ENCODE measurements at places on chromosomes 7 and 10. TPM values are rescaled to one million over a fixed set of nuclear protein-coding genes. Genes with fewer than 3 reads are reported as not detected.
A peak's percentile ranks its signal among the peaks of the same experiment; 100 is the strongest.

NOLC1 gene
- 95.2 TPM for total RNA-seq

ENKUR gene
- total RNA-seq, result 0.53 TPM

ACTL6B gene
- not detected for total RNA-seq

HMX2 gene
- total RNA-seq, result 0.06 TPM

PRKG1 gene
- 3.7 TPM for total RNA-seq

TMEM196 gene
- total RNA-seq, result not detected

C10orf71 gene
- not detected for total RNA-seq

CCDC201 gene
- total RNA-seq, result not detected

DNA sequence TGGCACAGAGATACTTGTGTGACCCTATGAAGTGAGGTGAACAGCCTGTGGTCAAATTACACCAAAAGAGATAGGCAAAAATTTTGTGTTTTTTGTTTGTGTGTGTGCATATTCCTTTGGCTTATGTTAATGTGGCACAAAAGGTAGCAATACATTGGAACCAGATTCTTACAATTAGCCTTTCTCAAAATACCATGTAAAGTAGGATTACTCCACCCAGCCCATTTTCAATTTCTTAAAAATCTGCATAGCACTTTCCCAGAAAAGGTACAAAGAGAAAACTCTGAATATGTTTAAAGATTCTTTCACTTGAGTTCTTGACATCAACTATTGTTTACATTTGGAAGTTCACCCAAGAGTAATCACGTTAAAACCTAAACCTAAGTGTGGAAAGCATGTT is 157.3 kb upstream of the YAE1 start:
- DNase-seq, result no peak

GRCh38 chr7:94012746-94013145 is 8.6 kb upstream of the BET1 start:
- peak; percentile 4 for DNase-seq

DNA sequence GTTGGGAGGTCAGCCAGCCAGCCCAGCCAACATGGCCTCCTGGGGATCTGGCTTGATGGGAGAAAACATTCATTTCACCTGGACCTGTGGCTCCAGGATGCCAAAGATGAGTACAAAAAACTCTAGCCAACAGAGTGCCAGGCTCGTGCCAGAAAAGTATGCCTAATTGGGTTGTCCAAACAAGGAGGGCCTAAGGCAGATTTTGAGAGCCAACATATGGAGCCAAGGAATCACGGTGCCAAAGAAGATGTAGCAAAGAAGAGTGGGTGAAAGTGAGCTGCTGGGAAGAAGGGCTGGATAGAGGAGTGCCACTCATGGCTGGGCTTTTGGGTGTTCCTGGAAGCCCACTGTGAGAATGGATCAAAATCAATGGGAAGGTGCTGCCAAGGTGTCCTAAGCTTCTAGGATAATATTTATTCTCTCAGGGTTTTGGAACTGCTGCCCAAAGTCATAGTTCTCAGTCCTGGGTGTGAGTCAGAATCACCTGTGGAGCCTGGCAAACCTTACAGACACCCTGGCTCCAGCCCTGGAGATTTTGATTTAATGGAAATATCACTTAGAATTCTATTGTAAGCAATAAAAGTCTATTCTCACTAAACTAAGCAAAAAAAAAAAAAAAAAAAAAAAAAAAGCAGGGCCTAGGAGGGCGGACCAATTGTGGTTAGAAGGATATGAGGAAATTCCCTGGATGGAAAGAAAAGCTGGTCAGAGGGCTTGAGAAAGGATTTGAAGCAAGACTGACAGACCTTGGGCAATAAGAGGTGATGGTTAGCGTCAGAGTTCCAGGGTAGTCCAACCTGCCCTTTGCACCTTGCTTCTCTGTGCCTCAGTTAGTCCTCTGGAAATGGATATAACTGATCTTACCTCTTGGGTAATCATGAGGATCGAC is 182.2 kb upstream of the PRR15 start:
- DNase-seq, result no peak

GRCh38 chr7:117062300-117062699 is 109.0 kb downstream of the ST7 start:
- DNase-seq, result no peak

DNA sequence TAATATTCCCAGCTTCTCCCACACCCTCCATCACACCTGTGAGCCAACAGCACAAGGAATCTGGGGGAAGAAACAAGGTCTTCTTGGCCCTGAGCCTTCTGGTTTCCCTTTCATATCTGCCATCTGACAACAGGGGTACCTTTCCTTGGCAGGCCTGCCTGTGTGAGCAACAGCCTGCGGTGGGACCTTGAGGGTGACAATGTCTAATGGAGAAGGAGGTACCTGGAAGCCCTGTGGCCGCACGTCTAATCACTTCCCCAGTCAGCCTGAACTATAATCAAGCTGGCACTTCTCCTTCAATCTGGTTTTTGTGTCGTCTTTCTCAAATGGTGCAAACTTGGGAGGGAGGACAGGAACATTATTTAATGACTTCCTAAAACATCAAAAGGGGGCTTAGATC is 41.2 kb downstream of the NRCAM start:
- DNase-seq, result no peak

DNA sequence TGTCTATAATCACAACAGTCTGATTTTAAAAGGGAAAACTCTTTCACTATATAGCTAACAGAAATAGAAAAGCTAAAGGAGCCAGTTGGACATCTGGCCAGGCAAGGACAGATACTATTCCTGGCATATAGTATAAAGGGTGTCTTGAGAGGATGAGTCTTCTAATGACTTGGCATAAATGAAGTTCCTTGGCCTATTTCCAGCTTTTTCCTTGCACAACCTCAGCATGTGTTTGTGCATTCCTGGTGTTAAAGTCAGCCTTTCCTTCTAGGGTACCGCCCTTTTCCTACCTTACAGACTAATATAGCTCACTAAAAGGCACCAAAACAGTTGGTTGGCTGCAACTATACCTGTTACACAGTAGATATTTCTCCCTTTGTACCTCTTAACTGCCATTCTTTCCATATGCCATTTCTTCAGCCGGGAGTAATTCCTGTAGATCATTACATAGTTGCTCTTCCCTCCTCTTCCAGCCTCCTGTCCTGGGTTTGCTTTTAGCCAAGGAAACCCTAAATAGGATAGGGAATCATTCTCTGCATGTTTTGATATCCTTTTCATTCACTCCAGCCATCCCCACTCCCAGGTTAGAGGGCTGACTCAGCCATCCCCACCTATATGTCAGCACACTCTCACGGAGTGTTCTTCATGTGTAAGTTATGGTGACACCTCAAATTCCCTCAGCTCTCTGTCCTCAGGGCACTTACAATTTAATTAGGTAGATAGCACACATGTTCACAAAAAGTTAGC is 102.1 kb upstream of the MDFIC start:
- DNase-seq, result peak; percentile 98

- no peak for DNase-seq
These were observed 133.3 kb upstream of the LAMB4 start for GRCh38 chr7:108263425-108263824.

DNA sequence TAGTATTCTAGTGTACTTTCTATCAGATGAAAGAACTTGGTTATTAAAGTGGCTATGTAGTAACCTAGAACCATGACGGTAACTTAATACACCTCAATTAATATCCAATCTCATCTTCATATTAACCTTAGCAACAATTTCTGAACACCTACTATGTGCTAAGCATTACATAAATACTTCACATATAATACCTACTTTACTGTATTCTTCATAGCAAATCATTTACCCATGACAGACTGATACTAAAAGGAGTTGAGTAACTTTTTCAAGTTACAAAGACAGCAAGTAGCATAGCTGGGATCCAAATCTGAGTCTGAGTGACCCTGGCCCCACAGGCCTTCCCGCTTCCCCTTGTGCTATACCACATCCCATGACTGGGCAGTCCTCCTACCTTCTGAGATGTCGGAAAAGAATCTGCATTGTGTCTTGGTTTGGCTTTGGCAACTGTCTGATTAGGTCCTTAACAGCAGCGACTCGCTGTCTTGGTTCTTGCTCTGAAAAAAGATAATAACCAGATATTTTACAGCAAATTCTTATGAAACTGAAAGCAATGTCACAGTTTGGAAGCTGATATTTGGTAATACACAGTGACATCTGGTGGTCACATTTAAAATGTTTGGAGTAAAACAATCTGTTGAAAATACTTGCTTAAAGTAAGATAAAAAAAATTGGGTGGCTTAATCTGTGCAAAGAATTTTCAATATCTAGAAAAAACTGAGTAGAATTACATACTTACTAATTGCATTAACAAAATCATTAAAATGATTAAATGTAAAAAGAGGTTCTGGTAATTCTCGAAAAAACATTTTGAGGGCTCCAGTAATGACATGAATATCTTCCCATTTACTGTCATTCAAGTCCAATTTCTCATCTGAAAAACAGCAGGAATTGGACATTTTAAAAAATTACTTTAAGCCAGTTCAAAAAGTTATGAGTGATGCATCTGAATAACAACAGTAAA is 120.1 kb downstream of the ARHGAP12 start:
- peak; percentile 52 for DNase-seq

DNA sequence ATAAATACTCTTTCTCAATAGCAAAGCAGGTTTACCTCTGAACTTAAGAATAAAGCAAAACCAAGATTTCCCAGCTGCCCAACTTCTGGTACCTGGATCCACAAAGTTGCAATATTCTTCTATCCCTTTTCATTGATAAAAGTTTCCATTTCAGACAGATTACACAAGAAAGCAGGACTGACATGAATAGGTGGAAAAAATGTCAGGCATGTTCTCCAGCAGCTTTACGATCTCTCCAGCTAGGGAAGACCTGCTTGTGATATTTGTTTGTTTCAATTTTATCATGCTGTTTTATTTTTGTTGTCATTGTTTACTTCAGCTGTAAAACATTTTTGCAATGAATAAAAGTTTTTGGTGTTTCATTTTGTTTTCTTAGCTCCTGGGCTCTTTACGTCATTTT is 9.0 kb downstream of the RGS10 start:
- DNase-seq, result no peak

DNA sequence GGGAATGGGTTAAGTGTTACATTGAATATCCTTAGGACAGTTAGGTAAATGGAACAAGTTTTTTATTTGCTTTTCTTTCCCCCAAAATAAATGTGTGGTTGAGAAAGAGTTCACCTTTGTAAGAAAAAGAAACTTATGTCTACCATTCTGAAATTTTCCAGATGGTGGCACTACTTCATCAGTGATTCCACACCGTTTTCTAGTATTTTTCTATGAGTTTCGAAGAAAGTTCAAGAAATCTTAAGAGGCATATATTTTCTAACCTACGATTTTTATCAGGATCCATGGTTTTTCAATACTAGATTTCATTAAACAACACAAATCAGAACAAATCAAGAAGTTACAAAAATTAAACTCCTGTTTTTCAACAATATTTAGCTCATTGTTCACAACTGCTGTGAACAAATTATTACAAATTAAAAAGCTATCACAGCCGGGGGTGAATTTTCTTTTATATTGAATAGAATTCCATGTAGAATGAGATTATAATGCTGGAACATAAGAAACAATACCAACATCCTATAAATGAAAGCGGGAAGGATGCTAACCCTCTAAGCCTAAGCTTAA is 163.1 kb upstream of the NPVF start:
- no peak for DNase-seq

GRCh38 chr7:41881331-41882130 is 178.6 kb upstream of the INHBA start:
- DNase-seq, result peak; percentile 49

GRCh38 chr10:80268938-80269588 is 20.4 kb downstream of the MAT1A start:
- no peak for DNase-seq

- DNase-seq, result no peak
These were observed 7.7 kb downstream of the UNC5B start for GRCh38 chr10:71219918-71220688.

DNA sequence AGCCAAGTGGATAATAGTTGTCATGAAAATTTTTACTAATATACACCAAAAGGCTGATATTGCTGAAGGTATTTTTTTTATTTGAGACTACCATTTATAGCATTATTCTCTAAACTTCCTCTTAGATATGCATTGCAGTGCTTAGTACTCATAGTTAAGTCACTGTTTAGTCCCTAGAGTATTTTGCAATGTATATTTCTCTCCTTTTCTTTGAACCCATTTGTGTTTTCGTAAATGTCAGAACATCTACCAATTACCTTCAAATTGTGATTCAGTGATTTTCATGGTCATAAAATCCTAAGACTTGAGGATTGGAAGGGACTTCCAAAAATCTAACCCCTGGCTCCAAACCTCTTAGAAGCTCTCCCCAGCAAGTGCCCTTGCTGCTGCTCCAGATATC is 21.5 kb upstream of the CYP26C1 start:
- DNase-seq, result no peak

DNA sequence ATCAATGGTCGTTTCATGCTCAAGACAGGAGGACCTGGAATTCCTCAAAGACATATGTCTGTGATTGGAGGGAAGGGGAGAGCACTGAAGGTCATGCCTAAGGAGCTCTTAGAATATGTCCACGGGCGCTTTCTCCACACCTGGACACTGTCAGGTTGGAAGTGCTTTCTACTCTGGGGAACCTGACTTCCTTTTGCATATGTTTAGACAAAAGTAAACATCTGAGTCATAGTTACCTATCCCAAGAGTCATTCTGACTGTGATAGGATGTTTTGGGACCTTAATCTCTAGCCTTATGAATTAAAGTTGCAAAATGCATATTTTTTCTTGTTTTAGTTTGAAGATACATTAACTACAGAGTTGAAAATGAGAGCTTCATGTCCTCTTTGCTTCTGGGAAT is 251.7 kb downstream of the KLF6 start:
- no peak for DNase-seq

DNA sequence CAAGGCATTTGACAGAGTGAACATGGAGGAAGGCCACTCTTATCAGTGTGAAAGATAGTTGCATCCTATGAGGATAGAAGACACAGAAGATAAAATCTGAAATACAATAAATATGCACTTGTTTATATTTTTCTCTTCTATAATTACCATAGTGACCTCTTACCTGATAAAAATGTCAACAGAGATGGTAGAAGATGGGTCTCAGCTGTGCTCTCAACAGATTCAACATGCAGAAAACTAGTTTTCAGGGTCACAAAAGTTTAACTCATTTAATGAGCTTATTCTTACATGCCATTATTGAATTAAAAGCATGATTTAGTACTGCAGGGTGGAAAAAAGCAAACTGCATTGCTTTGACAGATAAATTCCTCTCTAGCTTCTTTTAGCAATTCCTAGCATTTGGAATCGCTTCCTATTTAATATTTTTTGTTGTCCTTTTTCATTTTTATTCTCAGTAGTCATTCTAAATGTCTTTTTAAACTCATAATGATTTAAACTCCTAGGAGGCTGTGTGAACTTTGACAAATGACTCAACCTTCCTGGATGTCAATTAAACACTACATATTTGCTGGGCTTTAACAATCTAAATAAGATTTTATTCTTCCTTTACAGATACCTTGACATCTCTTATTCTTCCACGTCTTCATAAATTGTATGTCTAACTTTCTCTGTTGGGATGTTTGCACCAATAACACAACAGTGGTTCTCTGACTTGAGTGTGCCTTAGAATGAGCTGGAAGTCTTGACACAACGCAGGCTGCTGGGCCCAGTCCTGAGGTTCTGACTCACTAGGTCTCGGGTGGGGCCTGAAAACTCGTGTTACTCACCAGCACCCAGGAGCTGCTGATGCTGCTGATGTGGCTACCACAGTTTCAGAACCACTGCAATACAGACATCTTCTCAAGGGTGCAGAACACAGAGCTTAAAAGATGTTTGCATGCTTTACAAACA is 565.5 kb upstream of the IGFBP3 start:
- peak; percentile 80 for DNase-seq
